ENCODE measurements at places on chromosomes 16 and 17. TPM values are rescaled to one million over a fixed set of nuclear protein-coding genes. Genes with fewer than 3 reads are reported as not detected.

GRCh38 chr17:8264836-8265542, 15.9 kb downstream of the PFAS start:
- DNase-seq: no peak

The IL17C gene
- 0.23 TPM for total RNA-seq

The SSTR5 gene
- total RNA-seq: not detected

The SAMD14 gene
- 28.7 TPM for total RNA-seq

The C16orf87 gene
- total RNA-seq: 19.2 TPM

The GP1BA gene
- total RNA-seq: not detected

The YWHAE gene
- total RNA-seq: 1,231 TPM

Measured in neural crest cell (in vitro differentiated cells).